ENCODE measurements at places on chromosomes 6 and 20.

GRCh38 chr6:33860706-33861474, 57.1 kb upstream of the MLN start:
- DNase-seq = no peak

GRCh38 chr6:48177786-48178185, 66.8 kb upstream of the PTCHD4 start:
- DNase-seq = no peak

DNA sequence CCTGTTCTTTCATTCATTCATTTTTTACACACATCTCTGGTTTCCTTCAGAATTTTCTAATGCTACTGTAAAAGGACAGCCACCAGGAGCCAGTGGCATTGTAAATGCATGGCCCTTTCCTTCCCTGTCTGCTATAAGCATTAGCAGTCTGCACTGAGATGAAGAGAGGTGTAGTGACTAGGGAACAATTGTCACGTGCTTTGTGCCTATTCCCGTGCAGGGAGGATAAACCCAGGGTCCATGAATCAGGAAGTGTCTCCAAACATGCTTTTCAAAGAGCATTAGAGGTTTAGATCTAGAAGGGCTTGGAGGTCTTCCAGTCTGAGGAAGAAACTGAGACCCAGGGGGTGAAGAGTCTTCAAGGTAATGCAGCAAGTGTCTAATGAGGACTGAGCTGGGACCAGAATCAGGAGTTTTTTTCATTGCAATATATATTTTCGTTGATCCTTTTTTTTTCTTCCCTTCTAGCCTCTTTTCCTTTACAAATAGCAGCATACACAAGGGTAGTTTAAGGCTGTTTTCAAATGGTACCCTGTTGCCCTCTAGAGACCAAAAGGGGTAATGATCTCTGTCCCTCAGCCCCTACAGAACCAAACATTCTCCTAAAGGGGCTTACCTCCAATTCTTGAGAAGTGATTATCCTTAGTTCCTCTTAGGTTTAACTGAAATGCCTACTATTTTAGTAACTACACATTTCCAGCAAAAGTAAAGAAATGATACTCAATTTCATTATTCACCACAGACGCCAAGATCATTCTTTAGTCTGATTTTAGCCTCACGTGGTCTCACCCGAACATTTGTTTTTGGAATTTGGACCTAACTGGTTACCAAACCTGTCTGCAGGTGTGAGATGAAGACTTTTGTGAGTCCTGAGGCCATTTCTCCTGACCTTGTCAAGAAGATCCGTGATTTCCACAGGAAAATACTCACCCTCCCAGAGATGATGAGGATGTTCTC, 6.6 kb downstream of the TRIM15 start:
- no peak for DNase-seq

DNA sequence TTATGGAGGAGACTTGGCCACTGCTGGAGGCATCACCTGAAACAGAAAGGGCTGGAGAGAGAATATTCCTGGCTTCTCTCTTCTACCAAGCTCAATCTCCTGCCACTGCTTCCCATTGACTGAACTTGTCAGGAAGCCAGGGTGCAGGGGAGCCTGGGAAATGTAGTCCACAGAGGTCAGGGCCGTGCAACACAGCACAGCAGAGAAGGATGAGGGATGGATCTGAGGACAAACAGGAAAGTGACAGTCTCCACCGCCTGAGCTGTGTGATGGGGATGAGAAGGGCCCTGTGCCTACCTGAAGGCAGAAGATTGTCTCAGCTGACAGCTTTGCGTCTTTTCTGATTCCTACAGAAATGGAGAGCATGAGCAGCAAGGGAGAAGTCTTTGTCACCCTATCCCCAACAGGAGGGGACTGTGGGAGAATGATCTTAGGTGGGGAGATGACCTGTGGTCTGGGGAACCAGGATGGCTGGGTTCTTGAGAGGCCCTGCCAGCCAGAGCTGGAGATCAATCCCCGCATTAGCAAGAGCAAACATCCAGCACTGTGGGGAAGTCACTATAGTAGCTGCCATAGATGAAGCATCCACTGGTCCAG, 114.2 kb downstream of the SNX5 start:
- no peak for DNase-seq

- no peak for DNase-seq
Observed at GRCh38 chr6:158437571-158437970, 122.3 kb upstream of the TMEM181 start.

GRCh38 chr6:4983322-4983721, 20.5 kb downstream of the RPP40 start:
- no peak for DNase-seq

GRCh38 chr20:4100679-4101078, 85.3 kb upstream of the RNF24 start:
- DNase-seq = no peak

DNA sequence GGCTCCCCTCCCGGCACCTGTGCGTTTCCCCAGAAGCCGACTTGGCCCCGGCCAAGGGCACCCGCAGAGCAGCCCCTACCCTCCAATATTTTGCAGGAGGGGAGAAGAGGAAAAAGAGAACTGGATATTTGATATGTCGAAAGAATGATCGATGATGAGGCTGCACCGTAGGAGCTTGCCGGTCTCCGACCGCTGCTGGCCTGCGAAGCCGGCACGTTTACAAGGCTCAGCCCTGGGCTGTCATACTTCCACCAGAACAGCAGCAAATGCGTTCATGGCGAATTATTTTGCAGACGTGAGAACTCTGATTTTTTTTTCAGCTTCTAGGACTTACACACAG, 296.7 kb downstream of the TFAP2C start:
- no peak for DNase-seq

DNA sequence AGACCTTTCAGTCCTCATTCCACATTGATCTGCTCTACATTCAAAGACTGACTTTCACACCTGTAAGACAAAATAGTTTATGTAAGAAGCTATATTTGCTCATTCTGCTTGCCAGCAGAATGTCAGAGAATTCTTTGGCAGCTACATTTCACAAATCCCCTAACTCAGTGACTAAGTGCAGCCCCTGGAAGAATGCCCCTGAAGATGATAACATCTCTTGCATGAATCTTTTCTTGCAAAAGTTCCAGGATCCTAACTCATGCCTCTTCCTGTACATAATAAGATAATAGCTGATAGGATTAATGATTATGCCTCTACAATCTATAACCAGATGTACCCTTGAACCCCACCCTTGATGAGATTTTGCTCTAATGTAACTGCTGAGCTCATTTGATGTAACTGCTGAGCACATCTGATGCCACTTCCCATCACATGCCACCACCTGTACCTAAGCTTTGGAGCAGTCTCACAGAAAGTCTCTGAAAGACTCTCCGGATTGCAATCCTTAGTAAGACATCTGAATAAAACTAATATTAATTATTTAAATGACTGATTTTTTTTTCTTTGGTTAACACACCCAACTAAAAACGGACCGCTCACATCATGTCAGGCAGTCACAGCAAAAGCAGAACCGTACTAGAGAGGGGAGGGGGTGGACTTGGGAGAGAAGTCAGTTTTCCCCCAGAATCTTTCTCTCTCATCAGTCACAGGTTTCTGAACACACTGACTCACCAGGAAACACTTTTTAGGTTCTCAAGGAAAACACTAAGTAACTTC, 684 bp upstream of the DNAH8 start:
- no peak for DNase-seq

- DNase-seq = no peak
Observed at GRCh38 chr6:138092686-138093085, 14.5 kb downstream of the PERP start.

DNA sequence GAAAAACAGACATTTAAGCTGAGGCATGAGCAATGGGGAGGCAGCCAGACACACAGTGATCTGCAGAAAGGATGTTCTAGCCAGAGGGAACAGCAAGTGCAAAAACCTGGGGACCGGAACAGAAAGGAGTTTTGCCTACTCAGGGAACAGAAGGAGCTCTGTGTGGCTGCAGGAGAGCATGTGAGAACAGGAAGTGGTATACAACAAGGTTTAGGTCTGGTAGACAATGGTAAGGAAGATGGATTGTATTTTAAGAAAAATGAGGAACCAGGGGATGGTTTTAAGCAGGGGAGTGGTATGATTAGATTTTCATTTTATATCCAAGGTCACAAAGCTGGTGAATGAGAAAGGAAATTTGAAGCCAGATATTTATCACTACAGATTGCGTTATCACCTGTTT, 157.5 kb downstream of the UNC5CL start:
- DNase-seq = no peak

DNA sequence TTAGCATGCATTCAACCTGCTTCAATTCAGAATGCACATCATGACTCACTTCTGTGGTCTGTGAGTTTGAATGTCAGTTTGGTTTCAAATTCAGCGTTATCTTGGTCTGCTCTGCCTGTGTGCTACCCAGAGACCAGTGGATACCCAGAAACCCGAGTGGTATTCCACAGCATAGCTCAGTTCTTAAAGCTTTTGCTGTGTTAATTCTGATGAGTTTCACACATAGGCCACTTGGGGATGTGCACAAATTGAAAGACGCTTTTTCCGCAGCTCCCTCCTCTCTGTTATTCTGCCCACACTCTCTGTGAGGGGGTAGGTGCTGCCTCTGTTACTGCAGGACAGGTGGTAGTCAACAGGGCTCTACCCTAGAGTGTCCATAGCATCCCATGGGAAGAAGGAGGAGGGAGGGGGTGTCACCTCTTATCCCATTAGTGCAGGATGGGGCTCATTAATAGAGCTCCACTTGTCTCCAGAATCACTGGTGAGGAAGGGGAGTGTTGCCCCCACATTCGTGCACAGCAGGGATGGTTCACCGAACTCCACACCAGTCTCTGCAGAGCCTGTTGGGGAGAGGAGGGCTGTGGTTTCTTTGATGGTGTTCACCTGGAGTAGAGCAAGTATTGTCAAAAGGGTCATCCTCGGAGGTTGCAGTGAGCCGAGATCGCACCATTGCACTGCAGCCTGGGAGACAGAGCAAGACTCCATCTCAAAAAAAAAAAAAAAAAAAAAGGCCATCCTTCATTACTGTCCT, 29.2 kb upstream of the SDCBP2 start:
- DNase-seq = no peak

DNA sequence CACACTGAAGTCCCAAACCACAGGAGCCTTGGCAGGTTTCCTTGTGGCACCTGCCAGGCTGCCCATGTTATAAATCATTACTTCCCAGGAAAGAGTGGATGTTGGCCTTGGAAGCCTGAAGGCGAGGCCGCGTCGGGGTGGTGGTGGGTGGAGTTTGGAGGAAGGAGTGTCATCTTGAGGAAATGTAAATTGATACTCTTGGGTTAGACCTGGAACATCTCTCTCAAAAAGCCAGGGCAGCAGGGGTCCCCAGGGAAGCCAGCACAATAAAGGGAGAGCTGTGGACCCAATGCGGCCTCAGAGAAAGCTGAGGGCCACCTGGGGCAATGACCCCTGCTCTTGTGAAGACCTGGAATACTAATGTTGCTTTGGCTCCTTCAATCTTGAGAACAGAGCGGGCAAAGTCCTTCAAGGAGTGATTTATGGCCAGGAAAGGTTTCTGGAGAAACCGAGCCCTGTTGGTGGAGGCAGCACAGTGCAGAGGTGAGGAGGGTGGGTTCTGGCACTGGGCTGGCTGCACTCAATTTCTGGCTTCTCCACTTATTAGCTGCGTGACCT, 26.3 kb upstream of the TRAF3IP2 start:
- DNase-seq = no peak

DNA sequence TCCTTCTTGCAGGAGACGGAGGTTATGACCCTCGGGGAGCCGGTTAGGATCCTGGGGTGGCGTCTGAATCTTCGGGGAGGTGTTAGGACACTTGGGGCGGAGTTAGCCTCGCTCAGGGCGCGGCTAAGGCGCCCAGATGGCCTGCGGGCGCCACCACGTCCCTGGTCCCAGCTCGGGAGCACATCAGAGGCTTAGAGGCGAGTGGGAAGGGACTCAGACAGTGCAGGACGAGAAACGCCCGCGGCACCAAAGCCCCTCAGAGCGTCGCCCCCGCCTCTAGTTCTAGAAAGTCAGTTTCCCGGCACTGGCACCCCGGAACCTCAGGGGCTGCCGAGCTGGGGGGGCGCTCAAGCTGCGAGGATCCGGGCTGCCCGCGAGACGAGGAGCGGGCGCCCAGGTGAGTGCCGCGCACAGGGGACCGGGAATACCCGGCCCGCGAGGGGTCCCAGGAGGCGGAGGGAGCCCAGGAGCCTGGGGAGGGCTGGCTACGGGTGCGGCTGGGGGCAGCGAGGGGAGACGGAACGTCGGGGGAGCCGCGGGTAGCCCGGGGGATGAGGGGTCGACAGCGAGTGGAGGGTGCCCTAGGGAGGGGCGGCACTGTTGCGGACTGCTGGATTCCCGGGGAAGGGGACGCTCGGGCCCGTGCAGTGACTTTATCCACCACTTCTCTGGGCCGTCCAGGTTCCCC, at the start of gene HCK:
TSS of gene HCK (plus strand) at position 153 of the 688 bp plus-strand sequence.
- DNase-seq = no peak

GRCh38 chr6:138979813-138980668, 8.0 kb downstream of the REPS1 start:
- DNase-seq = no peak

DNA sequence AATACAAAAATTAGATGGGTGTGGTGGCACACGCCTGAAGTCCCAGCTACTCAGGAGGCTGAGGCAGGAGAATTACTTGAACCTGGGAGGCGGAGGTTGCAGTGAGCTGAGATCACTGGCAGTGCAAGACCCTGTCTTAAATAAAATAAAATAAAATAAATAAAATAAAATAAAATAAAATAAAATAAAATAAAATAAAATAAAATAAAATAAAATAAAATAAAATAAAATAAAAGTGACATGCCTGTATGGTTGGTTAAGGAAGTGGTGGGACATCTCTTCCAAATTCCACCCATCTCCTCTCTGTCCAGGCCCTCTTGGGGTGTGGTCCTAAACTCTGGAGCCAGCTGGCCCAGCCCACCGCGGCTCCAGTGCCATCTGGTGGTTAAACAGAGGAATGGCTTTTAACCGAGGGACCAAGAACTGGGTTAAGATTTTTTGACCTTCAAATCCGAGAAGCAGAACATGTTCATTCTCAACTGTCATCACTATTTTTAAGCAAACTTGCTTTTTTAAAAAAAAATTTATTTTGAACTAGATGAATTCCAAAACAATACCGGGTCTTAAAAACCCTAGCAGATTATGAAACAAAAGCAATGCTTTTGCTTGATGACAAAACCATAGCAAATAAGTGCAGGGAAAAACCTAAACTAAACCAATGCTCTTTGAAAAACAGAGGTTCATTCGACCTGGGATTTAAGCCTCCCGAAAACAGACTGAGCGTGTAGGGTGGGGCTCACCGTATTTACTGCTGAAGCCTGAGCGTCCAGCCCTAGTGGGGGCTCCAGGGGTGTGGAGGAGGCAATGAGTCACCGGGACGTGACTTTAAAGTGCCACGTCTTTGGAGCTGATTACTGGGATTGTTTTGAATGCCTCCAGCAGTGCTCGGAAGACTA, 68.8 kb downstream of the CDC5L start:
- DNase-seq = no peak

DNA sequence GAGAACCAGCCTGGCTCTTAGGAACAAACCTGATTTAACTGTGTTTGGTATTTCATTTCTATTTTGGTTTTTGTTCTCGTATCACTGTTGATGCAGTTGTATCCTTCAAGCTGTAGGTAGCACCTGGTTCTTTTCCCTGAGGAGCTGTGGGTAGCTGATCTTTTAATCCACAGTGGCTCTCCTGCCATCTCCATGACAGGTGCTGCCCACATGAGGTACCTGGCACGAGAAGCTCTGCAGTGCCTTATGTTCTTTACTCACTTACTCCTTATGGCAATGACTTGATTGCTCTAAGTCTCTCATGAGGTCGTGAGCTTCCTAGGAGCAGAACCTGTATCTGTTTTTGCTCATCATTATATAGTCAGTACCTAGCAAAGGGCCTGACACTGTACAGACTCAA, 74.3 kb upstream of the EMILIN3 start:
- no peak for DNase-seq
